CD14-positive monocyte (primary cell): ENCODE measurements at places on chromosomes 5 and 9.

DNA sequence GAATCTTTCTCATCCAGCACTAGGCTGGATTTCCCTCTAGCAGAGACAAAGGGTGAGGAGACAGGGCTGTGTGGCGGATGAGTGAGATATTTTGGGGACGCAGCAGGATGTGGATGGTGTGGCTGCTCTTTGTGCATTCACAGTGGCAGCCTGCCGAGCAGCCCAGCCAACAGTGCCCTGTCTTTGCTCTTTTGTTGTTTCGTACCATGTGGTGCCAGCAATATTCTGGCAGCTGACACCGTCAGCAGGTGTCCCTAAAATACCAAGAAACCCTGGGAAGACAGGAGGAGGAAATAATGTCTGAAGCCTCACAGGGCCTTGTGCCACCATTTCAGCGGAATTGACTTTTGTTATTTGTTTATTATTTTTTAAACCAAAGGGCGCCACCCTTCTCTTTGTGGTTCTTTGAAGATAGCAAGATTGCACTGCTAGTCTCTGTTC lies 141.4 kb downstream of the CCDC192 start:
- H3K36me3 ChIP-seq: no peaks in the 10 kb centered on the region
- H3K27ac ChIP-seq: no peak overlapping the region
- peaks cover 12% of the 10 kb centered on the region for H3K4me1 ChIP-seq
- H3K4me3 ChIP-seq: no peak overlapping the region
- no peaks in the 10 kb centered on the region for H3K27me3 ChIP-seq

- no peak for DNase-seq
- no peak overlapping the region for H3K27ac ChIP-seq
- H3K4me1 ChIP-seq: no peaks in the 10 kb centered on the region
- no peak overlapping the region for H3K4me3 ChIP-seq
- no peaks in the 10 kb centered on the region for H3K27me3 ChIP-seq
Measured at GRCh38 chr5:79256563-79256962, 20.6 kb downstream of the JMY start.

GRCh38 chr9:120974921-120975320 lies 48.3 kb upstream of the TRAF1 start:
- no peak for DNase-seq
- no peaks in the 10 kb centered on the region for H3K4me1 ChIP-seq
- no peaks in the 10 kb centered on the region for H3K27me3 ChIP-seq

GRCh38 chr5:169527863-169528262 lies 55.7 kb upstream of the SPDL1 start:
- no peak for DNase-seq
- no peaks in the 10 kb centered on the region for H3K4me1 ChIP-seq
- H3K36me3 ChIP-seq: no peaks in the 10 kb centered on the region
- no peaks in the 10 kb centered on the region for H3K27me3 ChIP-seq
- H3K4me3 ChIP-seq: no peak overlapping the region

- DNase-seq: no peak
- H3K4me1 ChIP-seq: peaks cover 15% of the 10 kb centered on the region
- peaks cover 12% of the 10 kb centered on the region for H3K27me3 ChIP-seq
- no peak overlapping the region for H3K27ac ChIP-seq
Measured at GRCh38 chr5:107567901-107568671, 102.7 kb downstream of the EFNA5 start.

- H3K4me3 ChIP-seq: no peak overlapping the region
- no peaks in the 10 kb centered on the region for H3K36me3 ChIP-seq
- no peak overlapping the region for H3K27ac ChIP-seq
- peaks cover 3% of the 10 kb centered on the region for H3K4me1 ChIP-seq
- DNase-seq: no peak
Measured at GRCh38 chr9:19554529-19554928, 145.7 kb downstream of the ACER2 start.
